ENCODE measurements at places on chromosomes 4 and X.

GRCh38 chr4:175277816-175278215, 359.7 kb downstream of the ADAM29 start:
- no peak for DNase-seq

DNA sequence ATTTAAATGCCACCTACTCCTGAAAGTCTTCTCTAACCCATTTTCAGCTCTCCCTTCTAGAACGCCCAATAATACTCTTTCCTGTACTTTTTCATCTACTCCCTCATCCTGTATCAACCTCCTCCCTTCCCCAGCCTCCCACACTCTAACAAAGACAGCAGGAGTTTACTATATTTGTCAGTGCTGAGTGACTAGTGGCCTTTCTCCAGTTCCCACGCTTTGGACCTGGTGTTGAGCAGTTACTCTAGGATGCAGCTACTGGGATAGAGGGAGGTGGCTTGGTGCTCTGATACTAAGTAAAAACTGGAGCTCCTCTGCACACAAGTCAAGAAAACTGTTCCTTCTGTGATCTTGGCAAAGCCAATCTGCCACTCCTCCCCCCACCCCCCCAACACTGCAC, 36.1 kb upstream of the KLHL13 start:
- no peak for DNase-seq

- no peak for DNase-seq
Measured at GRCh38 chrX:71095981-71096759, 519 bp downstream of the FOXO4 start.

DNA sequence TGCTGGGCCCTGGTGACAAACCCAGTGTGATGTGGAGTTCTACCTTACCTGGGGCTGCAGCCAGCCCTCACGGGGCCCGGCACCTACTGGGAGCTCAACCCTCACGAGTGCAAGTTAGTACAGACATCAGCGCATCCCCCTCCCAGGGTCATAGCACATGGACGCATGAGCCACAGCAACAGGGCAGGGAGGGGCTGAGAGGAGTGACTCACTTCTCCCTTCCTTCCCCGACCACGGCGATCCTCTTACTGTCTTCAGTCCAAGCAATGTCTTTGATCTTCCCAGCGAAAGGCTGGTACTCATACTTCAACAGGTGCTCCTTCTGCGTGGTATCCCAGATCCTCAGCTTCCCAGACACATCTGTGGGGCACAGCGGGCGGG, 17.8 kb downstream of the WDR1 start:
- DNase-seq, result no peak

DNA sequence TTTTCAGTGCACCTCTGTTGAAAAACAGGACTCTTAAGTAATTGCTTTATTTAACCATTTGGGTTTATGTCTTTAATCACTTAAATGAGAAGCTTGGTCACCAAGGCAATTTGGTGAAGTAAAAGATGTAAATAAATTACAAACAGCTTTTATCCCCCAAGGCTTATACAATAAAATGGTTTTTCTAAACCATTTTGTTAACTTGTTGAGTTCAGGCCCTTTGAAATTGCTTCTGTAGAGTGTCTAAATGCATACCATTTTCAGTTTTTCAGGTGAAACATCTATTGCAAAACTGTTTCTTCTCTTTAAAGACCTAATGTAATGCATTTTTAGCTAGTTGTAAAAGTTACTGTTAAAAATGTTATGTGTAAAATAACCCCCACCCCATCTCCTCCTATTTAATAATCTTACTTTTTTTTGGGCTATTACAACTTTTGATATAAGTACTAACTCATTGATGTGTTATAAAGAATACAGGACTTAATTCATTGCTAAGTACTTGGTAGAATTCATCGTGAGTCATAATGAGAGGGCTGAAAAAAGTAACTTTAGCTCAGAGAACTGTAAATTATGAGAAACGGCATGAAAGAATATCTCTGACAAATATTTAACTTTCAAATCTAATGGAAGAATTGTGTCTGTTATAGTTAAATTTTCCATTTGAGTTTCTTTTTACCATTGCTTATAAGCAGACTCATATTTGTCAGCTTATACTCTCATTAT, 4.5 kb downstream of the RAPGEF2 start:
- DNase-seq, result no peak

- no peak for DNase-seq
Measured at GRCh38 chr4:151652841-151653547, 107.8 kb downstream of the GATB start.

DNA sequence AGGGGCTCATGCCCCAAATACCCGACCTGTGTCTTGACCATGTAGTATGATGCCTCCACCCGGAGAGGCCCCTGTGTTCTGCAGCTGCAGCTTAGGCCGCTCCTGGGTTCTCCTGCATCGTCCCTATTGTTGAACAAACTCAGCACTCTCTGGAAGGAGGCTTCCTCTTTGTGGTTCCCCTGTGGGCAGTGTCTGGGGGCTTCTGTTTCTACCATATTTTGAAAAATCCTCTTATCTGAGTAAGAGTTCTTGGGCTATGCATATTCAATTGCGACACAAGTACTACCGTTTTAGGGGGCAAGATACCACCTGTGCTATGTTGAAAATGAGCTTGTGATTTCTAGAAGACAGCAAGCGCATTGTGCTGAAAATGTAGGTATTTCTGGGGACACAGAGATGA, 276.6 kb downstream of the DHRSX start:
- DNase-seq, result no peak

DNA sequence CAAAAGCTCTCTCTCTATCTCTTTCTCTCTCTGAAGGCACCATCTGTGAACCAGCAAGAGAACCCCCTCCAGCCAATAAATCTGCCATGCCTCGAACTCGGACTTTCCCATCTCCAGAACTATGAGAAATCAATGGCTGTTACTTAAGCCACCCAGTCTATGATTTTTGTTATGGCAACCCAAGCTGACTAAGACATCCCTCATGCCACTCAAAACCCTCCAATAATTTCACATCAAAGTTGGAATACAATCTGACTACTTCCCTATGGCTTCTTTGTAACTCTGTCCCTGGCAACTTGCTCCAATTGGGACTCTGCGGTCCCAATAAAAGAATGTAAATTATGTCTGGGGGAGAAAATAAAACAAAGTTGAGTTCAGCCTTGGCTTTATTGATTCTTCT, 265.7 kb downstream of the SHOX start:
- no peak for DNase-seq

DNA sequence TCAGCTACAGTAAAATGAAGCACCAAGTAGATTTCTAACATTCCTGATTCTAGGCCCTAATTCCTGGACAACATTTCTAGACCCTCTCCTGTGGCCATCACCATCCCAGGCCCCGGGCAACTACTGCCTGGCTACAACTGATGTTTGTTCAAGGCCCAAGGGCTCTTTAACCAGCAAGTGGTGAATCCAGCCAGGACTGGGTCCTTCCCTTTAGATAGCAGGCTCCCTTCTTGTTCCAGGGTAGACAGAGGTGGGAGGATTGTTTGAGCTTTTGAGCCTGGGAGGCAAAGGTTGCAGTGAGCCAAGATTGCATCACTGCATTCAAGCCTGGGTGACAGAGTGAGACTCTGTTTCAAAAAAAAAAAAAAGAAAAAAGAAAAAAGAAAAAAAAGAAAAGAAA, 12.7 kb upstream of the AADAT start:
- DNase-seq, result no peak

GRCh38 chr4:168765322-168765721, 244.7 kb downstream of the CBR4 start:
- DNase-seq, result no peak

DNA sequence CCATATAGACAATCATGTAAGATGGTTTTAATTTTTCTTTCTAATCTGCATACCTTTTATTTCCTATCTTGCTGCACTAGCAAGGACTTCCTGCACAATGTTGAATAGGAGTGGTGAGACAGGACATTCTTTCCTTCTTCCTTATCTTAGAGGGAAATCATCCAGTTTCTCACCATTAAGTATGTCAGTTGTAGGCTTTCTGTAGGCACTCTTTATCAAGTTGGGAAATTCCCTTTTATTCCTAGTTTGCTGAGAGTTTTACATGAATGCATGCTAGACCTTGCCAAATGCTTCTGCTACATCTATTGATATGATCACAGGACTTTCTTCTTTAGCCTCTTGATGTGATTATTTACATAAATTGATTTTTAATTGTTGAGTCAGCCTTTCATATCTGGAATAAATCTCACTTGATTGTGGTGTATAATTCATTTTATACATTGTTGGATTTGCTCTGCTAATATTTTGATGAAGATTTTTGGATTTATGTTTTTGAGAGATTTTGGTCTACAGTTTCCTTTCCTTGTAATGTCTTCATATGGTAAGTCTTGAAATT, 23.8 kb downstream of the RNF175 start:
- DNase-seq, result no peak

- DNase-seq, result no peak
Measured at GRCh38 chr4:84500386-84501201, 1.5 kb upstream of the NKX6-1 start.

- DNase-seq, result no peak
Measured at GRCh38 chrX:45329217-45329616, 128.5 kb upstream of the DIPK2B start.

GRCh38 chr4:2011583-2011982, 2.8 kb upstream of the NELFA start:
- no peak for DNase-seq

DNA sequence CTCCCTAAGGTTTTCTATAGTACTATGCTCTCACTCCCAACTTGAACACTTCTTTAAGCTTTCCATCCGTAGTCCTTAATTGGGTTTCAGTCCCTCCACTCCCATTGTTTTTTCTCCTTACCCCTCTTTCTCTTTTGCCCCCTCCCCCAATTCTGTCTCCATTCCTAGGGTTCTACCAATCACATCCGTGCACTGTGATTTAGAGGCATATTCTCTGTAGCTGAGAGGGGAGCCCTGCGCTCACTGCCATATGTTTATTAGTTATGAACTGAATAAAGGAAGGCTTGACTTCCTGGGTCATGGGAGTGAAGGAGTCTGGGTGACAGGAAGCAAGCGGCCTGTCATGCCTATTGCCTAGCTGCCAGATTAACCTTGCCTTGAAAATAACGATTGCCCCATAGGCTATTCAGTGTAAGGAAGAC, 471 bp downstream of the MCTS1 start:
- no peak for DNase-seq

GRCh38 chr4:100420571-100420970, 97.3 kb downstream of the EMCN start:
- DNase-seq, result no peak

- DNase-seq, result no peak
Measured at GRCh38 chr4:43357252-43357974, 464.9 kb downstream of the GRXCR1 start.

DNA sequence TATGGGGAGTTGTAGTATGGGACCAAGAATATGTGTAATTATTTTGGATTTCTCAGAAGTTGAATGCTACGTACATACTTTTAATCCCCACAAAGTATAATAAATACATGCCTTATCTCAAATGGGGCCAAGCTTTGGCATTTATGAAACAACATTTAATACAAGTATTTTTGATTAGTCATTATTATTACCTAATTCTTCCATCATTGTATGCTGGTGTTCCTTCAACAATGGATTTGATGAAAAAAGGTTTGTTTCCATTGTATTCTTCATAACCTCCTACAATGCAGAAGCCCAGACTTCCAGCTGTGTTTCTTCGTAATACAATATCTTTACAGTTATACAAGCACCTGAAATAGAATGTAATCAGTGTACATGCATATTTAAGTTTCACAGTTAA, 83.8 kb downstream of the FIP1L1 start:
- no peak for DNase-seq

DNA sequence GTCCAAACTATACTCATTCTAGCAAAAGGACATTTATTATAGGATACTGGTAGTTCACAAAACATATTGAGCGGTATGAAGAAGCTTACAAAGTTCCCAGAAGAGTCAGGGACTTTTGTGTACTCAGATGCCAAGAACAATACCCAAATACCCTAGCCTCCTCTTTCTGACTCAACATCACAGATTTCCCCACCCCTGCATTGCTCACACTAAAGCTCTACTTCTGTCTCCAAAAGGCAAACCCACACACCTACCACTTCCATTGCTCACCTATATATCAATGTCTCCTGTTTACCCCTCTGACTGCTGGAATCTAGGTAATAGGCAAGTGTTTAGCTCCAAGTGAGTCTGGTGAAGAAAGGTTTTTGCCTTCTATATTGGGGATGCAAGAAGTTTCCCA, 100.7 kb upstream of the HCCS start:
- DNase-seq, result no peak

DNA sequence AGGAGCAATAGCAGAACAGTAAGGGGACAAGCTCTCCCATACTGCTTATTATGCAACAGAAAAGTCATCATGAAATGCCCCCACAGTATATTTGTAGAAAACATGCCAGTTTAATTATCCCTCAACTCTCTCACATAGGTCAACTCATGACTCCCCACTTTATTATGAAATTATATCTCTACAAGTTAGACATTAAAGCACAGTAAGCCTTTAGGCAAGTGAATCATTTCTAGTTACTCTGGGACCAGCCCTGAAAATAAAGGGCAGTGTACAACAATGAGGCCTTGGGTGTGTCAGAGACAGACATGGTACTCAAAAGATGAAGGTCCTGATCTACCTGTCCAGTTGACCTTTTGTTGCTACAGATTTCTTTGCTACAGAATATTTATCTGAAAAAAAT, 191.9 kb downstream of the FBXW7 start:
- DNase-seq, result no peak

DNA sequence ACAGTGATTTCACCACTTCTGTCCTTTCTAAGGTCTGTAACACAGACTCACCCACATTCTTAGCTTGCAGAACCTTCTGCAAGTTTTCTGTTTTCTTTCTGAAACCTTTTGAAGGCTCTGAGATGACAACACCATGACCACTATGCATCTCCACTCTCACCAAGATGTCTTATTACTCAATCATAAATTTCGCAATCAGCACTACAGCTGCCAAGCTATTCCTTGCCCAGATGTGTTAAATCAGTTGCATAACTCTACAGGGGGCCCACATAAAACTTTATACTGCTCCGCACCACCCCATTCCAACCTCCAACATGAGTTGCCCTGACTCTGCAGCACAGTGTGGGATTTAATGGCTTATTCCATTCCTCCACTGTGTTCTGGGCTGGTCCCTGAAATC, 229.9 kb downstream of the COL25A1 start:
- DNase-seq, result no peak
